ENCODE measurements at places on chromosomes 2 and 18.

- DNase-seq = no peak
Measured at GRCh38 chr2:34997779-34998178, 1357.8 kb upstream of the CRIM1 start.

DNA sequence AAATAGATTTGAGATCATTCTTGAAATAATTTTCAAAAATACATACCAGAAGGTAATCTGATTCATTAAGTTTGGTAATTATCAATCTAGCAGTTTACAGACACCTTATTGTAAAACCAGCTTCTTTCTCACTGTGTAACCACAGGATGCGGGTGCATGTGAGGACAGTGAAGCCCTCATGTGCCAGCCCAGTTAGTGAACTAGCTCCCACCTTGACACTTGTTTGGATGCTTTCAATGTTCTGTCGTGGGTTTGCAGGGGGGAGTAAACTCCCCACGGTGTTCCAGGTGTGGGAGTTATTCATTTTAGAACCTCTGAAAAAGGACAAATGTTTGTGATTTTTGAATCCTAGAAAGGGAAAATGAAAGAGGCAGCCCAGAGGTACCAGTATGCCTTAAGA, 59.0 kb downstream of the WDSUB1 start:
- DNase-seq = no peak

- no peak for DNase-seq
Measured at GRCh38 chr2:176001281-176001915, 669 bp downstream of the LNPK start.

GRCh38 chr2:68222287-68222686, 30.0 kb downstream of the PPP3R1 start:
- no peak for DNase-seq

DNA sequence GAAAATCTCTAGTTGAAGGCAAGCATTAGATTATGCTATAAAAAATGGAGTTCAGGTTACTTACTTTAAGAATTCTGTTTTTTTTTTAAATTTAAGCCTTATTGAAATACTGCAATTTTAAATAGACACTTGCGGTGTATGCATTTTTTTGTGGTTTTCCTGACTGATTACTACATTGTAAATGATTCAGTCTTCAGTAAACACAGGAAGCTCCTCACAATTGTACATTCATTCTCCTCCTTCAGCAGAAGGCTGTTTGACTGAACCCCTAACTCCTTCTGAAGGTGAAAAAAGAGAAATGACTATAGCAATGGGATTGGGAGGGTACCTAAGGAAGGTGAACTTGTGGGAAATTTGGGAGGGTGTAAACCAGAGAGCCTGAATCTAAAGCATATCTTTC, 136.1 kb downstream of the GCA start:
- no peak for DNase-seq

- DNase-seq = peak; percentile 28
Measured at GRCh38 chr2:206983161-206983859, 44.0 kb downstream of the CPO start.

- peak; percentile 38 for DNase-seq
Measured at GRCh38 chr2:167572883-167573619, 674.3 kb downstream of the STK39 start.

DNA sequence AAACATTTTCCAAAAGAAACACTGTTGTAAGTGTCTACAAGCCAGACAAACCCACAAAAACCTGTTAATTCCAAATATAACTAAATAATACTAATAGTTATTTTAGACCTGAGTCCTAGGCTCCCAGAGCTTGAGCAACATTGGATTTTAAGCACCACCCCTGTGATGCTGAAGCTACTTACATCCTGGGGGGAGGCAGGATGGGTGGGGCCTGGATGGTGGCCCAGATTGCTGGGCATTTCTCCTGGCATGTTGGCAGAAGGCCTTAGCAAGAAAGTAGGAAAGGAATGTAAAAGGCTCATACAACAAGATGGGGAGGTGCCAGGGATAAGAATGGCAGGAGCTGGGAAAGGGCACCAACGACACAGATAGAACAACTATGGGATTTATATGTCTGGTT, 50.7 kb upstream of the OTX1 start:
- no peak for DNase-seq

- DNase-seq = no peak
Measured at GRCh38 chr2:180240774-180241173, 233.7 kb upstream of the CWC22 start.

DNA sequence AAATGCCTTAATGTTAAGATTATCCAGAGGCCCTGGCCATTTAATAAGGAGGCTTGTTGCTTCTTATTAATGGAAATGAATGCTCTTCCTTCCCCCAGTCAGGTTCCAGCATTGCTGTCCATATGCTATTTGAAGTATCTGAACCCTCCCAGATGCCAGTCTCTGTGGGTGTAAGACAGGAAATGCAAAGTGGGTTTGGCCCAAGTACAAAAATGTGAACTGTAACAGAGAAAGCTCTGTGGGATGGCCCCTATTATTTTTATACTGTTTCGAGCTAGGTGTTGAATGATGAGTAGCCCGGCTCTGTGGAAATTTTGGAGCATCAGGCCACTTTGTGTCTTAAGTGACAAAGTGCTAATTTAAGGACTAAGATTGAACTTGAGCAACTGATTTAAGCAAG, 141.0 kb downstream of the UXS1 start:
- DNase-seq = no peak

- no peak for DNase-seq
Measured at GRCh38 chr18:30852980-30853379, 189.6 kb downstream of the DSC3 start.

DNA sequence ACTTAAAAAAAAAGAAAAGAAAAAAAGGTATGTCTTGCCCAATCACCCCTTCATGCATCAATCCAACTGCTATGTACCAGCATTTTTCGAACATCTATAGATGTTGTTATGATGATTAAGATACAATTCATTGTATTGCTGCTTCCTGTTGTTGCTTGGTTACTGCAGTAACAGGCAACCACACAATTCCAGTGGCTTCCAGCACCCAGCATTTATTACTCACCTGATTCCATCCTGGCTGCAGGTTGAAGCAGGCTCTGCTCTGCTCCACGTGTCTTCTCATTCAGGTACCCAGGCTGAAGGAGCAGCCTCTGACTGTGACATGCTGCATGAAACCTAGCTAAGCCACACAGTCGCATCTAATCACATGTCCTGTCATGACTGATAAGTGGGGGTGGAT, 196.9 kb downstream of the INO80D start:
- no peak for DNase-seq

DNA sequence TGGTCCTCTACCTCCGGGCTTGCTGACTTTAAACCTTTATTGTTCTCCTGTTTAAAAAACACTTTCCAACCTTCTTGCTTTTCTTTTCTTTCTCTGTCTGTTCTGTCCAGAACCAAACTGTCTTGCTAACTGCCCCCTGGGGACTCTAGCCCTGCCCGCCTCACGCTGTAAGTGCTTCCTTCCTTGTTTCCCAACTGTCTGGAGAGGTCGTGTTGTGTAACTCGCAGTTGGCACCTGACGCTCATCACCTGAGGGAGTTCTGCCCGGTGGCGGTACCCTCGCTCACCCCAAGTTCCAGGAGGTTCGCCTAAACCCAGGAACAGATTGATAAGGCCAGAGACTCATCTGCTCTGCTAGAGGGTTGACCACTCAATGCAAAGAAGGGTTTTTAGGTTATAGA, 123.4 kb downstream of the MTCL1 start:
- DNase-seq = no peak

DNA sequence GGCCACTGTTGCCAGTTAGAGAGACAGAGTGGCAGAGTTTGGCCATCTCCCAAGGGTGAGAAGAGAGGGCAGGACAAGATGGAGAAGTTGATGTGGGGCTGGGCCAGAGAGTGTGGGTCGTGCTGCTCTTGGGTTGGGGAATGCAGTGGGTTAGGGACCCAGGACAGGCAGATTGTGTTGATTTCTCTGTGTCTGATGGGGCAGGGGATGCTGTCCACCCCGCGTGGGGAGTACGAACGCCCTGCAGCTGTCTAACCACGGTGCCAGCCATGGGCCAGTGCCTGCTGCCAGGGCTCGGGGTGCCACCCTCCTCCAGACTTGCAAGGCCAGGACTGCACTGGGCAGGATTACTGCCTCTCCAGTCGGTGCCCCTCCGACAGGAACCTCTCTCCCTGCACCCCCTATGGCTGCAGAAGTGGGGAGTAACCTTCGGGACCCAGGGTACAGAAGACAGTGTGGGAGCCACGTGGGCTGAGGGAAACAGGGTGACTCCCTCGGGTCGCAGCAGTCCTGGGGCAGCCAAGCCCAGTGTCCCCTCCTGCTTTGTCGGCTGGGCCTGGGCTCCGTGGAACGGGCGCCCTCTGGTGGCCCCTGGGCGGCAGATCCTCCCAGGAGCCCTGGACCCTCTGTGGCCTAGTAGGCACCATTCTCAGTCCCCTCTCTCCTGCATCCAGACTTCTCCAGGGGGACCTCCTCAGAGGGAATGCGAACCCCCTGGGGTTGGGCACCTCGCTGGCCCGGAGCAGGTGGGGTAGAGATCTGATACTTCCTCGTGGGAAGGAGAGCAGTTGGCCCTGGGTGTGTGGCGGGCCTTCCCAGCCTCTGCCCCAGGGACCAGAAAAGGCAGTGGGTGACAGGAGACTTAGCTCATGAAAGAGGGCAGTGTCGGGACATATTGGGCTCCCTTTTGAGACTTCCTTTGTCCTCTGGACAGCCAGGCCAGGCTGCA, 2.7 kb downstream of the GPC1 start:
- DNase-seq = peak; percentile 89

DNA sequence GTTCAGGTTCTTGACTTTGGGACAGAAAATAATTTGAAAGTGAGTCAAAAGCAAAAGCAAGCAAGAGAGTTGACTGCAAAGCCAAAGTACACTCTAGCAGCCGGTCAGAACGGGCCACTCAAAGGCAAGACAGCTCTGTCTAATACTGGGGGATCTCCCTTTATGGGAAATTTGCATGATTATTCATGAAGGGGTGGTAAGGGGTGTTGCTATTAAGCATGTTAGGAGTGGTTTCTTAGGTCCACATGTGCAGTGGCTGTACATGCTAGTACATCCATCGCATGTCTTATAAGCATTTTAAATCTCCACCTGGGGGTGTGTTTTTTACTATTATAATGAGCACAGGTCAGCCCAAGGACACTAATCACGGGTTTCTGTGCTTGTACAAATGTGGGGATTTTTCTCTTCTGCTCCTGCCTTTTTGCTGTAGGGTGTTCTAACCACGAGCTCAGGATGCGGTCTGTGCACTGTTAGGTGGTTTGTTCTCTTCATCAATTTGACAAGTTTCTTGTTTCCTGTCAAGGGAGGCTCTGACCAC, 60.2 kb upstream of the SPP2 start:
- no peak for DNase-seq

GRCh38 chr18:49321271-49321670, 139.2 kb downstream of the DYM start:
- DNase-seq = no peak

DNA sequence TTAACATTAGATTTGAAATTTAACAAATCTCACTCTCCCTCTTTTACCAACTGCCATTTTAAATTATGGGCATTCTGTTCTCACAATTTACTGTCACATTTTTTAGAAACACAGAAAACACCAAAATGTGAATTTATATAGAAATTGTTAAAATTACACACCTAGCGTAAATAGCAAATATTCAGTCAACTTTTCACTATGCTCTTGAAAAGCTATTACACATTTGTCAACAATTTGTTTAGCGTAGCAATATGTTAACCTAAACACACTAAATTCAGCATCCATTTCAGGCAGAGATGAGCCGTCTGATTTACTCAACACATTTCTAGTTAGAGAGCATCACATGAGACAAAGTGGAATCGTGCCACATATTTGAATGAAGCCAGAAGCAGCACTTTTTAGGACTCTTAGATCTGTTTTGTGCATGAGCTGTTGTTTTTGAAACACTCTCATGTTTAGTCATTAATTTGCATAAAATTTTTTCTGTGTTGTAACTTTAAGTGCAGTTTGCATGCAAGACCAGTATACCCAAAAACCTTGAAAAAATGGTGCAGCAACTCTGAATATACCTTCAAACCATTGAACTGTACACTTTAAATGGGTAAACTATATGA, 8.2 kb downstream of the TTC32 start:
- no peak for DNase-seq

All from retina (tissue), 1 donor.